Skin of body (tissue), 3 donors: ENCODE measurements at places on chromosomes 6 and 20. TPM values are rescaled to one million over a fixed set of nuclear protein-coding genes. Genes with fewer than 3 reads are reported as not detected.

Gene HFE
- total RNA-seq: 4.6 TPM

Gene ADA
- total RNA-seq: 5.5 TPM

Gene GPR6
- total RNA-seq: not detected

Gene HUS1B
- total RNA-seq: 1.1 TPM

Gene CAGE1
- total RNA-seq: not detected

Gene MYH7B
- total RNA-seq: 3.1 TPM

Gene PRSS16
- 0.99 TPM for total RNA-seq

Gene TNF
- total RNA-seq: 1.9 TPM

Gene BPI
- 7.9 TPM for total RNA-seq

Gene CTAGE9
- not detected for total RNA-seq

Gene GRM1
- 0.10 TPM for total RNA-seq

Gene MCHR2
- not detected for total RNA-seq

Gene CRISP3
- total RNA-seq: 7.4 TPM

Gene GPX5
- not detected for total RNA-seq

Gene WFDC5
- total RNA-seq: 5.2 TPM

Gene RAET1E
- total RNA-seq: 3.3 TPM

Gene SSTR4
- total RNA-seq: 0.30 TPM

Gene NHLRC1
- total RNA-seq: 1.2 TPM

Gene UBD
- not detected for total RNA-seq

Gene RIMS1
- 1.8 TPM for total RNA-seq

Gene HSD17B8
- 13.4 TPM for total RNA-seq

Gene SLC17A2
- total RNA-seq: not detected

Gene SEL1L2
- not detected for total RNA-seq

Gene RALGAPA2
- 31.9 TPM for total RNA-seq

Gene EGFL8
- total RNA-seq: 17.2 TPM

Gene HTR1E
- total RNA-seq: not detected

Gene AIF1
- total RNA-seq: 23.8 TPM

Gene CARMIL1
- 17.9 TPM for total RNA-seq

Gene CFAP61
- 0.20 TPM for total RNA-seq

Gene GNAS-AS1
- 1.3 TPM for total RNA-seq

Gene TNNC2
- 472 TPM for total RNA-seq

Gene DDX27
- total RNA-seq: 22.7 TPM

Gene CLDN20
- total RNA-seq: 0.30 TPM

Gene HTR1B
- 0.10 TPM for total RNA-seq

Gene IL17A
- total RNA-seq: not detected

Gene GTSF1L
- total RNA-seq: not detected

Gene EYS
- total RNA-seq: 0.69 TPM

Gene NKX2-2
- total RNA-seq: not detected

Gene GPLD1
- total RNA-seq: 10.2 TPM

Gene TP53TG5
- not detected for total RNA-seq

Gene FRK
- total RNA-seq: 3.6 TPM

Gene NRN1
- 19.7 TPM for total RNA-seq

Gene CNR1
- total RNA-seq: 1.8 TPM

Gene FOXA2
- not detected for total RNA-seq

Gene TMC2
- 0.10 TPM for total RNA-seq

Gene IMPG1
- not detected for total RNA-seq

Gene KIF13A
- 46.1 TPM for total RNA-seq

Gene MAS1
- under 0.01 TPM for total RNA-seq

Gene ACTL10
- 0.49 TPM for total RNA-seq
